H7 (cell line): ENCODE measurements at places on chromosomes 5 and 9. TPM values are rescaled to one million over a fixed set of nuclear protein-coding genes. Genes with fewer than 3 reads are reported as not detected.

The SLCO4C1 gene
- 1.7 and 2.8 TPM in 2 replicates for total RNA-seq

The SPINK13 gene
- not detected in 2 replicates for total RNA-seq

The PDZD2 gene
- 2.1 and 3.6 TPM in 2 replicates for total RNA-seq

The KLHL9 gene
- total RNA-seq = 12.1 and 12.2 TPM in 2 replicates

The NME5 gene
- 0.44 and 1.2 TPM in 2 replicates for total RNA-seq

The STK32A gene
- 0.35 and 0.78 TPM in 2 replicates for total RNA-seq

The PCDHGA8 gene
- total RNA-seq = 0.22 TPM in 1 of 2 replicates, not detected in the other

The RGP1 gene
- 14.4 and 16.4 TPM in 2 replicates for total RNA-seq

- no peak for DNase-seq
Measured at GRCh38 chr9:72813544-72813943, 139.3 kb downstream of the ALDH1A1 start.

DNA sequence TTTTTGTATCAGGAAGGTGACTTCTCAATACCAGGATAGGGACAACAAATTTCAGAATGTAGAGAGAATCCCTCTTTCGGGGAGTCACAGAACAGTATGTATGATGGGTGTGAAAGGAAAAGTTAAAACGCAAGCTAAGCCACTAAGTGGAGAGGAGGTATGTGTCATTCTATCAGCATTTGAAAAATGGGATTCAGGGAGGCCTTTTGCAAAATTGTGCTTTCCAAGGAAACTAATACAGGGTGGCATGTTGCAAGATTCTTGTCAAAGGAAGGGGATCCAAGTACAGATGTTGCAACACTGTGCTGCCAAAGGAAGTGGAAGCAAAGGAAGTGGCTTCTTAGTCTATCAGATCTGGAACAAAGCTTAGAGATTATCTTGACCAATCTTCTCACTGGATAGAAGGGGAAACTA lies 12.6 kb upstream of the TNIP1 start:
- no peak for DNase-seq

- DNase-seq = no peak
Measured at GRCh38 chr5:55485073-55485472, 49.7 kb downstream of the PLPP1 start.

DNA sequence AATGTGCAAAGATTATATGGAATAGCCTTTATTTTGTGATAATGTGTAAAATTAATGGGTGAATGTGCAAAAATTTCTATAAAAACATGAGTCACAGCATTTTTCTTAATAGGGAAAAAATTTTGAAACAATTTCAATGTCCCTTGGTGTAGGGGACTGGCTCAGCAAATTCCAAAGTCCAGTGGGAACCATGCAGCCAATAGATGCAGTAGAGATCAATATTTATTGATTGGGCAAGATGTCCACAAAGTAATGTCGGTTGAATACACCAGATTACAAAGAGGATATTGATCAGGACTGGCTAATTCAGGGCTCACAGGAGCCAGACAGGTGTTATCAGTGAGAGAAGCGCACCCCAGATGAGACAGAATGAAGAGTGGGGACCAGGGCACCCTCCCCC lies 62.5 kb downstream of the AMBP start:
- DNase-seq = no peak

DNA sequence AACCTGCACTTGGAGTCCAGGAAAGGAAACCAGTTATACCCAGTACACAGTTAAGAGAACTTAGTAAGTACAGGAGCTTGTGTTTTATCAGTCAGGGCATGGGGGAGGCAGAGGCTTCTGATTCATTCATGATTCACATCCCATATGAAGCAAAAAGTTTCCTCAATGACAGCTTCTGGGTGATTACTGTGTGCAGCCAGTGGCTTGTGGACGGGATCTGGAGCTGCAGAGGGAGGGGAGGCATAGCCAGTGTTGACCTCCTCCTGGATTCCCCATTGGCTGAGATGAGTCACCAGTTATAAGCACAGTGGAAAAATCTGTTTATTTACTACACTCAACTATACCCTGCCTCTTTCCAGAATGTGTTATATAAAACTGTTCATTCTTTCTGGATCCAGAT lies 17.7 kb downstream of the IL31RA start:
- DNase-seq = no peak

DNA sequence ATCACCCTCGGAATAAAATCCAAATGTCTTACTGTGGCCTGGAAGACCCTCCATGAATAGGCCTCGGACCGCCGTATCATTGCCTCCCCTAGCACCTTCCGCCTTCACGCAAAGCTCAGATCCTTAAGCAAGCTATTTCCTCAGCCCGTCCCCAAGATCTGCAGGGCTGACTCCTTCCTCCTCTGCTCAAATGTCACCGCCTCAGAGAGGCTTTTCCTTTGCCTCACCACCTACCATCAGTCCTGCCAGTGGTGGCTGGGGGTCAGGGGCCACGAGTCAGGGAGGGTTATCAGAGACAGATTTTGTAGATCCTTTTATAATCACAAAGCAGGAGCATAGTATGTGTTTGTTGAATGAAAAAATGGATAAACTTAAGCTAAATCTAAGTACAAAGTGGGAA lies 74.4 kb upstream of the KIF2A start:
- DNase-seq = no peak

DNA sequence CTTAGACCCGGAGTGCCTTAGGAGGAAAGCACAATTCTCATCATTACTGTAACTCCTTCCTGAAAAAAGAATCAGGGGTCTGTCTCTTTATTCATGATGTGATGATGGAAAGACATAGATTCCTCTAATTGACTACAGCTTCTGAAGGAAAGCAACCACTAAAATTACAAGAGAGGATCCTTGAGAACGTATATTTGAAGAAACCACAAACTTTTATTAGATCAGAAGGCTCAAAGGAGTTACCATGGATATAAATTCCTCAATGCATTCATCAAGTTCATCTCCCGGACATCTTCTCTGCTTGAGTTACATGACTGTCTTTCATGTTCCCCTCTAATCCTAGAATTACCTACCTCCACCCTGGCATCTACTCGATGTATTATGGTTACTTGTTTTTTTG lies 104.1 kb upstream of the PAPPA start:
- no peak for DNase-seq
